ENCODE measurements at places on chromosomes 11 and 22.

GRCh38 chr11:40321537-40321936, 1137.9 kb downstream of the LRRC4C start:
- DNase-seq, result no peak

DNA sequence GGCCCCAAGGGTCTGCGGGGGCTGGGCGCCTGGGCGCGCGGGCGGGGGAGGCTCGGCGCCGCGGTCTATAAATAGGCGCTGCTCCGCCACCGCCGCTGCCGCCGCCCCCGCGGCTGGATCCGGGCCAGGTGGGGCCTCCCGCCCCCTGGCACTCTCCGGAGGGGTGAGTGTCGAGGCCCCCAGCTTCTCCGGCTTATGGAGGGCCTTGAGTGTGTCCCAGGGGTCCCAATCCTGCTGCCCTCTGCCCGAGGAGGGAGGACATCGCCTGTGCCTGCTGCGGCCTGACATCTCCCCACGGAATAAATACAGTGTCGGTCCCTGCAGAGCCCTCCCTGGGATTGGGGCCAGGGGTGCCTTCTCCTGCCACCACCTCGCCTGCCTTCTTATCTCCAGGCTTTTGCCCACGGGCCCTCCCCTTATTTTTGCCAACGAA, 4.3 kb upstream of the GP1BB start:
- no peak for DNase-seq

DNA sequence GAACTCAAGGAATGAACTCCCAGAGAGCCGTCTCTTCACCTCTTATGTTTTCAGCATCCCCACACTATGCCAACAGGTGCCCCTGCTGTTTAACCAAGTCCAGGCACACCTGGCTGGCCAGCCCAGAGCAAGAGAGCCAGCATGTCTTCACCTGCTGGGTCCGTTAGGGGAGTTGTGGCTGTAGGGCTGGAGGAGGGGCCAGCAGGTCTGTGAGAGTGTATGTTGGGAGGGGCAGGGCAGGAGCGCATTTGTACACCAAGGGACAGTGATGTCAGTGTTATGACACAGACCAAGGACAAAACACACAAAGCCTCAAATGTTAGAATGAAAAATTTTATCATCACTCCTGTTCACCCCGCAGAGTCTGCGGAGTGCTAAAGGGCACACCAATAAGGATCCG, 5.8 kb downstream of the PATZ1 start:
- DNase-seq, result no peak

DNA sequence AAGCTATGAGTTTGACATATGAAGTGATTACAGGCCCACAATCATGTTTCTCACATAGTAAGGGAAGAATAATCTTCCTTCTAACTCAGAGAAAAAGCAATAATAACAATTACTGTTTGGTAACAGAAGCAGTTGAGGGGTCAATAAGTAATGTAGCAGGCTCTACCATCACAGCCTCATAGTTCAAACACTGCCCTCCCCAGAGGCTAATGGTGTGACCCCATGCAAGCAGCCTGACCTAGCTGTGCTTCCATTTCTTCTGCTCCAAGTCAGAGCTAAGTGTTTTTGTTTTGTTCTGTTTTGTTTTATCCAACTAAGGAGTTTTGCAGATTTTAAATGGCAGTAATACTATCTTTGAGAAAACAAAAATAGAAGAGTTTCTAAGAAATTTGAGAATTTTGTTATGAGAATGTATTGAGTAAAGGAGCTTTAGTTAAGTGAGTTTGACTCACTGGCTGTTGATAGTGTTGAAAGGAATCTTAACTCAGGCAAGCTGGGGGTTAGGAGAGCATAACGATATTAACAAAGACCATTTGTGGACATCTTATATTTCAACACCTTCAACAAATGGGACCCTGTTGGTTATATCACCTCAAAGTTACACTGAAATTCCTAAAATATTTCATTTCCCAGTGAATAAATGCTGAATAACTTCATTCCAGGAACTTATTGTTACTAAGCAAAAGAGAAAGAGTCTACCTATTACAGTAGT, 48.5 kb downstream of the GUCY1A2 start:
- DNase-seq, result no peak

DNA sequence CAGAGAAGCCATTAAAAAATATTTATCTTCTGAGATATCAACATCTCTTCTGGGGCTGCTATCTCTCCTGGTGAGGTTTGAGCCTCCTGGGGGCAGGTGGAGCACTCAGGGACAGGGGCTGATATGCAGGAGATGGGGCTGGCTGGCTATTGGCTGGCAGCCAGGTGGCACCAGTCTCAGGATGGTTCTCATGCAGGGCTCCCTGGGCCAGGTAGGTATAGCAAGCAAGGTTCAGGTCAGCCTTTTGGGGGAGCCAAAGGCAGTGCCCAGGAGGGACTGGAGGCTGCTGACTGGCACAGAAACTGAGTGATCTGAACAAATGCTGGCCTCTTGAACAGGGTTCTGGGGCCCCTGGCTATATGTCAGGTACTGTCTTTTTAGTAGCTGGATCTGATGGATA, 29.7 kb upstream of the EMSY start:
- DNase-seq, result no peak

GRCh38 chr22:39183991-39184585, 31.6 kb upstream of the CBX7 start:
- no peak for DNase-seq

GRCh38 chr11:75639762-75640181, 29.1 kb downstream of the MAP6 start:
- no peak for DNase-seq

DNA sequence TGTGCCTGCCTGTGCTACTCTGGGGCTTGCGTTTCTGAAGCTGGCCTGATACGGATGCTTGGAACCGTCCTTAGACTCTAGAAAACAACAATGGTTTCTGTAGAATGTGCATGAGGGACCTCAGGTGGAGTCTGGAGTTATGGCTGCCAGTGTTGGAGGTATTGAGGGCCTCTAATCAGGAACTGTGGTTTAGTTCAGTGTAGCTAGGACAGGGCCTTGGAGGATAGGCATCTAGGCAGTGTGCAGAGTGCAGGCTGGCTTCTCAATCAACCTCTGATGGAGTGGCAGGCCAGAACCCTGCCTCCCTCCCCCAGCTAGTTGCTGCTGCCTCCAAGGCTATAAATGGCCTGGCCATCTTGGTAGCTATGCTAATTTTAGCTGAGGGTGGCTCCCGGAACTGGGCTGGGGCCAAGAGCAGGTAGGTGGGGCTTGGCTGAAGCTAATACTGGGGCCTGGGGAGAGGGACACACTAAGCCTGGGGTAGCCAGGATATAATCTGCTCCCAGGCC, 4.0 kb downstream of the STIM1 start:
- DNase-seq, result no peak

- DNase-seq, result peak; percentile 18
Measured at GRCh38 chr22:32475468-32476010, 928 bp downstream of the FBXO7 start.

- no peak for DNase-seq
Measured at GRCh38 chr11:76592961-76593360, 77.6 kb downstream of the LRRC32 start.

DNA sequence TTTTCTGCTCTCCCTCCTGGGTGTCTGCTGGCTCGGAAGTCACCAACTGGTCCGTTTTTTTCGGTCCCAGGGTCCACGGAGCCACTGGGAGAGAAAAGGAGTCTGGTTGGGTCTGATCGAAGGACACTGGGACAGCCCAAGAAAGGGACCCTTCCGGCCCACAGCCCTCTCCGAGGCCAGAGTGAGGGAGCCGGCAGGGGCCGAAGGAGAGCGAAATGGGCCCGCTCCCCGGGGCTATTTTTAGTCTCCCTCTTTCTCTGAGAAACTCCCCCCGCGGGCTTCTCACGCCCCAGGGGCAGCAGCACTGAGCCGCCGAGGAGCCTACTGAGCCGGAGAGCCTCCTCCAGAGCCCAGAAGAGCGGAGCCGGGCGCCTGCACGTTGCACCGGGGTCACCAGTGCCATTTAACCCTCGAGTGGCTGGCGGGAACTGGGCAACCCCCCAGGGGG, 1.9 kb downstream of the ESAM start:
- DNase-seq, result no peak

- DNase-seq, result no peak
Measured at GRCh38 chr11:32152821-32153220, 61.9 kb downstream of the RCN1 start.

DNA sequence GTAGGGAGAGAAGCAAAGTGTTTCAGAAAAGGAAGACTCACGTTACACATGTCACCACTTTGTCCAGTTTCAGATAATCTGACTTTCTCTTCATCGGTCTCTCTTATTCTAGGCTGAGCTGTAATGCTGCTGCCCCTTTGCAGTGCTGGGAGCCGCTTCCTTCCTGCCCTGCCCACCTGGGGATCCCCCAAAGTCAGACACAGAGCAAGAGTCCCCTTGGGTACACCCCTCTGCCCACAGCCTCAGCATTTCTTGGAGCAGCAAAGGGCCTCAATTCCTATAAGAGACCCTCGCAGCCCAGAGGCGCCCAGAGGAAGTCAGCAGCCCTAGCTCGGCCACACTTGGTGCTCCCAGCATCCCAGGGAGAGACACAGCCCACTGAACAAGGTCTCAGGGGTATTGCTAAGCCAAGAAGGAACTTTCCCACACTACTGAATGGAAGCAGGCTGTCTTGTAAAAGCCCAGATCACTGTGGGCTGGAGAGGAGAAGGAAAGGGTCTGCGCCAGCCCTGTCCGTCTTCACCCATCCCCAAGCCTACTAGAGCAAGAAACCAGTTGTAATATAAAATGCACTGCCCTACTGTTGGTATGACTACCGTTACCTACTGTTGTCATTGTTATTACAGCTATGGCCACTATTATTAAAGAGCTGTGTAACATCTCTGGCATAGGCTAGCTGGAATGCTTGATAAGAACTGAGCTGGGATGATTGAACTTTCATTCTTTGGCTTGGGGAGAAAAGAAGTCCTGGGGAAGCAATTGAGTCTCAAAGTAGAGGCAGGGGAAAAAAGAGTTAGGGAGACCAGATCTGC, 31.2 kb upstream of the SMIM35 start:
- no peak for DNase-seq

DNA sequence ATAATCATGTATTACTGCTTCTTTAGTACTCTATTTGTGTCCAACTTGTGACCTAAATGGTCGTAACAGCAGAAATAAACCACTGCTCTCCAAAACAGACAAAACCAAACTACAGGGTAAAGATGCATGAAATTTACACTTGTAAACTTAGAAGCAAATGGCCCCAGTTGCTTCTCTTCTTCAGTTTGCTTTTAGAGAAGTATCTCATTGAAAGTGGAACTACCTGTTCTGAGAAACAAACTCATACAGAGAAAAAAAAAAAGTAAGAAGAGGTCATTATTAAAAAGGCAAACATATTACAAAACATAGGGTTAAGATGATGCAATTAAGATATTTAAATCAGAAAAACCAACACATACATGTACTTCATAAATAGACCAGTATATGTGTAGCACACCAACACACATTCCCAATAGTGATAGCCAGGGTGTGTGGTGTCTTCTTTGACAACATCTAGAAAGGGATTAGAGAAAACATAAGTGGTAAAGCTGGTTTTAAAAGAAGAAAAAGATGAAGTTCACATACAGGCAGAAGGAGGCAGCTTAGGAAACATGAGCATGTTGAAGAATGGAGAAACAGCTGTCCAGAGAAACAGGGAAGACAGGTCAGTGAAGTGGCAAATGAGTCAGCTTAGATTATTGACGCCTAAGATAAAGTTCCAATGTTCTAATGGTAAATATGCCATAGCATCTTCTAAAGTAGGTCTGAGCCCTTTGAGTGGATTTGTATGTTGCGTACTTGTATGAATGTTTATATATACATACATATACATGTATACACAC, 844.7 kb upstream of the CCDC90B start:
- DNase-seq, result no peak

DNA sequence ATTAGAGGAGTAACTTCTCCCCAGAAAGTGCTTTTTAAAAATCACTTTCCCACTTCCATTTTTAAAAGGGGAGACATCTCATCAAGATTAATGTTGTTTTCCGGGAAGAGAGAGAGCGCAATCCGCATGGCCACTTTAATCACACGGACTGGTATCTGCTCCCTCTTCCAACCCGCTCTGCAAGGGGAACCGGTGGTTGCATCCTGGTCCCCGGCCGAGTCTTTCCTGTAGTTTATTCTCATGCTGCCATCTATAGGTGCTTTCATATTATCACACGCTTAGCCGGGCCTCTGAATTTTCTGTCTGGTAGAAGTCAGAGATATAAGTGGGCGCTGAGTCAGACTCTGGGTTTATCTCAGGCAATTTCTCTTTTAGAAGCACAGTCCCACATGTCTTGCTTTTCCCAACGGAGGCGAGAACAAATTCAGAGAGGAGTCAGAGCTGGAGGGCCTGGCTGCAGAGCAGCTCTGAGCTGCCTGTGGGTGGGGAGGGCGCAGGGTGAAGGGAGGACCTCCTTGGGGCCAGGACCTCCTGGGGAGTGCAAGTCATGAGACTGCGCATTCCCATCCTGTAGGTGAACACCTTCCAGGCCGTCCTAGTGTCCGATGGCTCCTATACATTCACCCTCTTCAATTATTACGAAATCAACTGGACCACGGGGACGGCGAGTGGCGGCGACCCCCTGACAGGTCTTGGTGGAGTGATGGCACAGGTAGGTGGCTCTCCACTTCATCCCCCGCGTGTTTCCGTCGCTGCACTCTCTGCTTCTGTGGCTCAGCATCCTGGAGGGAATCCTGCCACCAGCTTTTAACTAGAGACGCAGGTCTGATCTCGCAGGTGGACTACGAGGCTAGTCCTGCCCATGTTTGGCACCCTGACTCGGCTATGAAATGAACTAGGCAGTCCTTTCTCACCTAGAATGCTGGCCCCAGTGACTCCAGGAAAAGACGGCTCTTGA, 11.7 kb downstream of the TECTA start:
- DNase-seq, result peak; percentile 17

DNA sequence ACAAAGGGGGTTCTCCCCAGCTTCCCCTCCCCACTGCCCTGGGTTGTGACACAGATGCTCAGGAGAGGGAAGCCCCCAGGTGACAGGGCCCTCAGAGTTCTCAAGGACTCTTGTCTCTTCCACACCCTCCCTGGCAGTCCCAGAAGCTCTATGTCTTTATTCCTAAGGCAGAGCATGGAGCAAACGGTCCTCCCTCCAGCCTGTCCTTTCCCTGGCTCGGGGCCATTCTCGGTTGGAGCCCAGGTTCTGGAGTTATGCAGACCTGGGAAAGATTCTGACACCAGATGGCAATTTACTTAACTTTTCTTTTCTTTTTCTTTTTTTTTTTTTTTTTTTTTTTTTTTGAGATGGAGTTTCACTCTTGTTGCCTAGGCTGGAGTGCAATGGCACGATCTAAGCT, 186.6 kb downstream of the CEP164 start:
- DNase-seq, result no peak

DNA sequence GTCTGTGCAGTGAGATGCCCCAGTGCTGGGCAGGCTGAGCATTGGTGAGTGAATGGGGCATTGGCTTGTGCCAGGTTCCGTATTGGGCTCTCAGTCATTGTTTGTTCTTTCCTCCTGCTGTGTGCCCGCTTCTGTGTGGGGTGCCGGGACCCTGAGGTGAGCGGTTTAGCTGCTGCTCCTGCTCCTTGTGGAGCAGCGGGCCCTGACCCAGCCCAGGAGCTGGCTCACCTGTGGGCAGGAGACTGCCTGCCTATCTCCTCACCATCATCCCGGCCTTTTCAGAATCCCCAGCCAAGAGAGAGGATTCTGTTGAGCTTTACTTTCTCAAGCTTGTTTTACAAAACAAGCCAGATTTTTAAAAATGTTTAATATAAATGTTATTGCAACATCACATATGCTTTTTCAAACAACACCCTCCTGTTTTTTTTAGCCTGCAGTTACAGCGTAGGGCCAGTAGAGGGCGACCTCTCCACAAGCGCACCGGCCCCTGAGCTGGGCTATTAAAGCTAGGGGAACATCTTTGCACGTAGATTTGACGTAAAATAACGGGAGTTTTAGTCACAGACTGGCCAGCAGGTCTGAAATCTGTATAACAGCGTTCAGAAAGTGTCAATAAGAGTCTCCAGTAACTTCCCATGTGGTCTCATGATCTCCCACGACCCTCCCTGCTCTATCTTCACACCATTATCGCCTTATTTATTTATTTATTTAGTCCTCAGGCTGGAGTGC, 25.1 kb upstream of the RELT start:
- DNase-seq, result peak; percentile 74
